ENCODE measurements at places on chromosomes 12 and 14.

- no peak for DNase-seq
Measured at GRCh38 chr12:73867147-73867546, 670.5 kb upstream of the ATXN7L3B start.

- peak; percentile 99 for DNase-seq
Measured at GRCh38 chr12:52147367-52147963, 44.3 kb downstream of the KRT80 start.

GRCh38 chr12:62604871-62605270, 138.2 kb downstream of the MON2 start:
- DNase-seq = peak; percentile 53

- no peak for DNase-seq
Measured at GRCh38 chr14:77139540-77140358, 1.8 kb downstream of the ZDHHC22 start.

DNA sequence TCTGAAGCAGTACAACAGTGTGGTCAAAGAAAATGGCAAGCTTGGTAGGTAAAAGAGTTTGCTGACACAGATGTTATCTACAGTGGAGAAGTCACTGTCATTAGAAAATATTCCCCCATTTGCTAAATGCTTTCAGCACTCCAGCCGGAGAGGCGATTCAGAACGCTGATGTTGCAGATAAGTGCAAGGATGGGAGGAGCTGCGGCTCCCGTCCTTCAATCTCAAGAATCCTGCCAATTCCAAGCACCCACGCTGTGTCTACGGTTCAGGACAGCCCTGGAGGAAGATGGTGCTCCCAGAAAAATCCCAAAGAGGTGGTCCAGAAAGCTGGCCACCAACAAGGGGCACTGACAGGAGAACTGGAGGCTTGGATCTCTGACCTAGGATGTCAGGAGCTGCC, 79.1 kb downstream of the ZFP36L1 start:
- DNase-seq = no peak

DNA sequence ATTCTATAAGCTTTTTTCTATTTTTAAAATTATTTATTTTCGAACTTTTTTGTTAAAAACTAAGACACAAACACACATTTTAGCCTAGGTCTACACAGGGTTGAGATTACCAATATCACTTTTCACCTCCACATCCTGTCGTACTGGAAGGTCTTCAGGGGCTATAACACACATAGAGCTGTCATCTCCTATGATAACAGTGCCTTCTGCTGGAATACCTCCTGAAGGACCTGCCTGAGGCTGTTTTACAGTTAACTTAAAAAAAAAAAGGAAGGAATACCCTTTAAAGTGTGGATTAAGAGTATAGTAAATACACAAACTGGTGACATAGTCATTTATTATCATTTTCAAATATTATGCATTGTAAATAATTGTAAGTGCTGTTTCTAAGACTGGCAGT, 43.0 kb downstream of the RASSF8 start:
- no peak for DNase-seq

- no peak for DNase-seq
Measured at GRCh38 chr14:87566991-87567390, 426.0 kb downstream of the GALC start.

DNA sequence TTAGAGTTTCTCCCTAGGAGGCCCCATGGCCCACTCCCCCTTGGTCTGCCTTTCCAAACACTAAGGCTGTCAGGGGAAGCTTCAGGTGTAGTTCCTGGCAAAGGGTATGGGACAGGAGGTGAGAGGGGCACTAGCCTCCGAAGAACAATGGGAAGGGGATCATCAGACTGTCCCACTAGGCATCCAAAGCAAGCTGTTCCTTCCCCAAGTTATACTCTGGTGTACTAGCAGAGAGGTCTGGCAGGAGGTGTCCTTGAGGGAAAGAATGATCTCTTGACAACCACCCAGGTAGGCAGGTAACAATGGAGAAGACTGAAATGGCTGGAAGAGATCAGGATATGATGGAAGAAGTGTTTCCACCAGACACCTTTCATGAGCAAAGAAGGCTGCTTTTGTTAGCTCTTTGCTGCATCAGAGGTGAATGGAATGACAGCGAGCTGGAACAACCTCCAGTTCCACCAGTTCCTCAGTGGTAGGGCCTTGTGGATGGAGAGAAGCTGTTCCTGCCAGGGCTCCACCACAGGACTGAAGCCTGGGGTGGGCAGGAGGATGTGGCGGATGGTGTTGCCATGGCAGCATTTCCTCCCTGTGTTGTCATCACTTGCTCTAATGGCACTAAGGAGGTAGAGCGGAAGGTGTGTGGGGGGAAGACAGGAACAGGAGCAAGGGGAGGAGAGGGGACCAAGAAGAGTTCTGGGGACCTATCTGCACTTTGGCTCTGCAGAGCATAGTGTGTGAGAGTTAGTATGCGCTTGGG, 2.3 kb upstream of the AGAP2 start:
- no peak for DNase-seq

DNA sequence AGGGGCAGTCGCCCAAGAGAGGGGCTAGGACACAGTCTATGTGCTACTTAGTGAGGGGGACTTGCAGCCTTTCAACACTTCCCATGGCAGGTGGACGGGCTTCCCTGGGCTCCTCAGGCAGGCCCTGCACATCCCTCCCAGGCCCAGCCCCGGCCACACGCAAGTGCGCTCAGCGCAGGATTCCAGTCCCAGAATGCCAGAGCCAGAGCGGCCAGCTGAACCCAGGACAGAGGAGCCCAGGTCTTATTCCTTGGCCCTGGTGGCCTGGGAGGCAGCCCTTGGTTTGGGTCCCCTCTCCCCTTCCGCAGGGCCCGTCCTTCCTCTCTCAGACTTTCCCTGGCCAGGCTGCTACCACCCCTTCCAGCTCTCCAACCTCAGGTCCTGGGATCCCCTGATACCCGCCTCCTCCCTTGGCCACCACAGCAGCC, 12.0 kb downstream of the DLK1 start:
- no peak for DNase-seq
